Endothelial cell of umbilical vein (primary cell): ENCODE measurements at places on chromosomes 7 and 10. TPM values are rescaled to one million over a fixed set of nuclear protein-coding genes. Genes with fewer than 3 reads are reported as not detected.

EGFR gene
- total RNA-seq, result 4.1 and 5.0 TPM in 2 replicates

CDC123 gene
- total RNA-seq, result 97.3 and 106 TPM in 2 replicates

CYP2C8 gene
- not detected in 2 replicates for total RNA-seq

OPN4 gene
- total RNA-seq, result not detected in 2 replicates

DPY19L1 gene
- 53.1 and 60.7 TPM in 2 replicates for total RNA-seq

ATG9B gene
- total RNA-seq, result not detected in 2 replicates

METTL2B gene
- 30.0 and 35.6 TPM in 2 replicates for total RNA-seq

ABCC2 gene
- total RNA-seq, result 1.7 and 3.3 TPM in 2 replicates

EEPD1 gene
- total RNA-seq, result 0.23 and 0.42 TPM in 2 replicates

INA gene
- total RNA-seq, result 0.39 and 0.40 TPM in 2 replicates

AKR1C8 gene
- not detected in 2 replicates for total RNA-seq

LAMB1 gene
- 703 and 734 TPM in 2 replicates for total RNA-seq

MYL7 gene
- total RNA-seq, result not detected in 2 replicates

MSRB2 gene
- 16.2 and 19.4 TPM in 2 replicates for total RNA-seq

TCAF2 gene
- 7.1 and 8.4 TPM in 2 replicates for total RNA-seq

IKZF1 gene
- 0.20 TPM in 1 of 2 replicates, not detected in the other for total RNA-seq

SPDYE9 gene
- total RNA-seq, result not detected in 2 replicates

LRRC4 gene
- 3.8 and 7.1 TPM in 2 replicates for total RNA-seq

ITPRID1 gene
- total RNA-seq, result not detected in 2 replicates

MCM10 gene
- 28.7 and 31.6 TPM in 2 replicates for total RNA-seq

RBAK gene
- total RNA-seq, result 7.4 and 8.6 TPM in 2 replicates

PPP1R3C gene
- 0.74 and 1.6 TPM in 2 replicates for total RNA-seq

OPN1SW gene
- total RNA-seq, result not detected in 2 replicates

WDFY4 gene
- 10.2 and 10.5 TPM in 2 replicates for total RNA-seq

CASTOR2 gene
- total RNA-seq, result 25.1 and 25.5 TPM in 2 replicates
